Midbrain (tissue), 1 donor: ENCODE measurements at places on chromosomes 1 and 21.

DNA sequence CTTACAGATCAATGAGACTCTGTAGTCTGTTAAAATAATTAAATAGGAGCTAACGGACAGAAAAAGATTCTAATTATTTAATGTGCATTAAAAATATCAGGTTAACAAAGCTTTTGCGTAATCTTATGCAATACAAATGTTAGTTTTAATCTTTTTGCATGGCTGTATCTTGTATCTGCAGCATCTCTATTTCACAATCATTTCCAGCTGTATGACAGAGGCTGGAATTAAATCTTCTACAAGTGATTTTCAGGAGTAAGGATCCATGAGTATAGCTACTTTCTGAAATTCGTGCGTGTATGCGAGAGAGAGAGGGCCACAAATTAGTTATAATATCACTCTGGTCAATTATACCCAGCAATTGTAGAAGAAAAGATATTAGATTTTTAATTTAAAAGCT, 1446.8 kb downstream of the NCAM2 start:
- no peak for DNase-seq

DNA sequence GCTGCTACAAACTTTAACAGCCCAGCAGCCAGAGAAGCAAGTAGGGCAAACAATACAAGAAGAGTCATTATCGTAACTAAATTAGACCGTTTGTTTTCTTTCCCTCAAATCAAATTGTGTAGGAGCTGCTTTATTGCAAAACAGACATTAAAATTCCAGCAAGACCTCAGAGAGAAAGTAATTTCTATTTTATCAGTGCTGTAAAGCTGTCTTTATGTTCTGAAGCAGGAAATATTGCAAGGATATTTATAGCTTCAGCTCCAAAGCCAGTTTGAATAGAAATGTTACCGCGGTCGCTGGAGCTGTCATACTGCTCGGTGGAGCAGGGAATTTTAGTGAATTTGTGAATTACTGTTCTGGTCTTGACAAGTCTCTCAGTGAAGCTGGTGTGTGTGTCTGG, 503.8 kb upstream of the PLXNA2 start:
- DNase-seq: no peak

GRCh38 chr1:47692196-47692595, 254.4 kb downstream of the FOXD2 start:
- no peak for DNase-seq

- no peak for DNase-seq
These were observed 2.5 kb downstream of the SEMA4A start for GRCh38 chr1:156155756-156156510.

GRCh38 chr21:18673789-18674188, 270.2 kb upstream of the TMPRSS15 start:
- no peak for DNase-seq

GRCh38 chr1:225418598-225418997, 9.2 kb downstream of the LBR start:
- DNase-seq: no peak

- DNase-seq: peak; percentile 62
These were observed 8.0 kb upstream of the RLF start for GRCh38 chr1:40153073-40153770.

- no peak for DNase-seq
These were observed 359 bp downstream of the LRRC3 start for GRCh38 chr21:44455524-44456213.

DNA sequence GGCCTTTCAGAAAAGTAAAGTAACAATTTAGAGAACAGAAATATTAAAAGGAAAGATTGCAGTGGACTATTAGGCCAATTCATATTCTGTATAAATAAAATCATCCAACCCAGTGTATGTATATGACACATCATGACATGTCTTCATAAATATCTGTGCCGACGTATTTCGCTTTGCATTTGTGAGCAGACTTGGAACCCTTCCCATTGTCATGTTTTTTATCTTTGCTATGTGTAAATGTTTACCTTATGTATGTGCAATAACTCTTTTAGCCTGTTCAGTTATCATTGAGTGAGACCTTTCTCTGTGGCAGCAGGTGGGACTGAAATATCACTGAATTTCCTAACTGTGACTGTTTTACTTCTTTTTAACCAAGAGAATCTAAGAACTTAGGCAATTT, 58.0 kb upstream of the FAM3B start:
- no peak for DNase-seq

DNA sequence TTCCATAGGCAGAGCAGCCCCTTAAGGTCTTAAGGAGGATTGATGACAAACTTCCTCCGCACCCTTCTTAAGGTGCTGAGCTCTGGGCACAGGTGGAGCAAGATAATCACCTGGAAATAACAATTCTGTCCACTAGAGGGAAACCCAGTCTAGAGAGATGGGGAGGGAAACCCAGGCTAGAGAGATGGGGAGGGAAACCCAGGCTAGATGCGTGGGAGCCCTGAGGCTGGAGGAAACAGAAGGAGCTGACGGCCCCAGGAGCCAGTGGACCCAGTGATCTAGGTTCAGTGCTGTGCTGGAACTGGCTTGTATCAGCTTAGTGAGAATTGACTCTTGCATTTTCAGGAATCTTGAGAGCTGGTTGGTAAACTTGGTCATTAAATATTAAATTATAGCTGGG, 17.8 kb upstream of the MYCL start:
- DNase-seq: peak; percentile 36

DNA sequence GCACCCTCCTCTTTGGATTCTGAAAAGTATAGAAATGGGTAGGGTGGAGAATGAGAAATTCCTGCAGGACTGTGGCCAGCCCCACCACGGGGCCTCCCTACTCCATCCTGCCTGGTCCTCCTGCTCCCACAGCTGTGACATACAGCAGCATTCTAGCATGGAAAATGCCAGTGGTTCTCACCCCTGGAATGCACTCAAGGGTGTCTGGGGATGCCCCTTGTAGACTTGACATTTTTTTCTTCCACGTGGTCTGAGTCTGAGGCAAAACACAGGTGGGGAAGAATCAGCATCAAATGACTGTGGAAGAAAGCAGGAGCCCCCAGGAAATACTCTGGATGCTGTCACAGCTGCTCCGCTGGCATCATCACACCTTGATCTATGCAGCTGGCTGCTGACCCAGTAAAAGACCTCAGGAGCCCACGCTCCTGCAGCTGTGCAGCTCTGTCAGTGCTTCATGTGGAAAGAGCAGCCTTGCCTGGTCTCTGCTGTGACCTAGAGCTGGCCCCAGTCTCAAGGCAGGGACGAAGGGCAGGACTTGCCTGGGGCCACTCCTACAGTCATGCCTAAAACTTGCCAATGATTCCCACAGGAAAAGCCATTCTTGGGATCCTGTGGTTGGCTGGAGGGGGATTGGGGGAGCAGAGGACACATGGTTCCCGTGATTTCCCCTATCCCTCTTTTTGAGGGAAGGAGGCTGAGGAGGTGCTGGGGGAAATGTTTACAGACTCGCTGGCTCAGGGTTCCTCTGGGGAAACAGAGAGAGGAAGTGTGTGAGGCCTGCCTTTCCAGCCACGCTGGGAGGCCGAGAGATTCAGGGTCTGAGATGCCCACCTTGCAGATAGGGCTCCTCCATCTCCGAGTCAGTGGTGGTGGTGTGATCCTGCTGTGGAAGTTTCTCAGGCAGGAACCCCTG, 10.8 kb upstream of the A3GALT2 start:
- DNase-seq: no peak

DNA sequence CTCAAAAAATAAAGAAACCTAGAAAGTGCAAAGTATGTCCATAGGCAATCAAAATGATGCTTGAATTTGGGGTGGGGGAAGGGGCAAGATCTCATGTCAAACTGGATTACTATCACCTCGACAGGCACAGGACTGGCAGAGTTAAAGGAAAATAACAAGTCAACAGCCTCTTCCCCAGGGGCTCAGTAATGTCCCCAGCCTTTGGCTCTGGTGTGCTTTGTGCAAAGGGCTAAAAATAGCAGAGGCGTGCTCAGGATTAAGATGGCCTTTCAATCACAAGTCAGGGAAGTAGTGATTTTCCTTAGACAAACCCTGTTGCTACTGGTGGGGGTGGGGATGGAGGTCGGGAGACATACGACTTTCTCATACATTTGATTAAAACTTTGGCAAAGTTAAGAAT, 63.5 kb upstream of the OLIG2 start:
- no peak for DNase-seq

GRCh38 chr1:29392036-29392435, 155.7 kb downstream of the PTPRU start:
- no peak for DNase-seq
